SW480 (cell line): ENCODE measurements at places on chromosomes 11 and 22.

- DNase-seq, result peak; percentile 41
Observed at GRCh38 chr22:45968751-45969413, 8.1 kb downstream of the WNT7B start.

DNA sequence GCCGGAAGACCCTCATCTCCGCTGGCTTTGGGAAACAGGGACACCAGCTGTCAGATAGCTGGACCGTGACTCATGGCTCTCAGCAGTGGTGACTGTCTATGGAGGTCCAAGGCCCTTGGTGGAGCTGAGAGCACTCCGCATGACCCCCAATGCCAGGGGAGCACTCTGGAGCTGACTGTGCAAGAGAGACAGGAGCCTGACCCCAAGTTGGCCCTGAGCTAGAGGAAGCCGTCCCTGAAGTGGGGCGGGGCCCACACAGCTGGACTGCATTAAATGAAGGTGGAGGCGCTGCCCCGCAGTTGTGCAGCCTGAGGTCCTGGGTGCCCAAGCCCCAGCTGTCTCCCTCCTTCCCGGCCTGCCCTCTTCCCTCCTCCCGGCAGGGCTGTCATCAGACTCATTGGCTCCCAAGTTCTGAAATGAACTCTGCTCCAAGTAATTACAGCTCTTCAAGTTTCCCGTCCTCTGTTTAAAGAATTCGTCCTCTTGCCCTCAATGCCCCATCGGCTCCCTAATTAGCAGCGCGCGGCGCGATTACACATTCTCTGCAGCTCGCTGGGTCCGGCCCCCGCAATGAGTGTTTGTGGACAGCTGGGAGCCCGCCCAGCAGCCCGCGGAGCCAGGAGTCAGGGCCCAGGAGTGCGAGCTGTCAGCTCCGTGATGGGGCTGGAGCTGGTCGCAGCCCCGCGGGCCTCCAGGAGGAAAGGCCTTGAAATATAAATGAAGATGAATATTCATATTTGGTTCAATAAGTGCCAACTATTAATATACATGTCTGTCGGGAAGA, 93.2 kb upstream of the LMO1 start:
- no peak for DNase-seq

- no peak for DNase-seq
Observed at GRCh38 chr11:92852229-92852628, 117.2 kb upstream of the MTNR1B start.

DNA sequence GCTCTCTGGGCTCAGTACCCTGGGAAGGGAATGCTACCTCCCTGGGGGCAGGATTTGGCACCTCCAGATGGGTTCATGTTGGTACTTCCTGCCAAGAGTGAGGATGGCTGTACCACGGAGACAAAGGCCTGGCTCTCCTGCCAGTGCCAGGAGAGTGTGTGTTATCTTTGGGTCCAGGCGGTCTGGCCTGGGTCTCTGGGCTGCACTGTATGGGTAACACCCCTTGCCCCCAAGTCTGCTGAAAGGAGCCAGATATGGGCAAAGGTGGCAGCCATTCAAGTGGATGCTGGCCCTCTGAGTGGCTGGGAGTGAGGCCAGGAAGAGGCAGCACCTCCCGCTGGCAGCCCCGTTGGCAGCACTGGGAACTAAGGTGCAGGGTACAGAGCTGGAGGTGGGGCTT, 91.5 kb downstream of the NECTIN1 start:
- no peak for DNase-seq

DNA sequence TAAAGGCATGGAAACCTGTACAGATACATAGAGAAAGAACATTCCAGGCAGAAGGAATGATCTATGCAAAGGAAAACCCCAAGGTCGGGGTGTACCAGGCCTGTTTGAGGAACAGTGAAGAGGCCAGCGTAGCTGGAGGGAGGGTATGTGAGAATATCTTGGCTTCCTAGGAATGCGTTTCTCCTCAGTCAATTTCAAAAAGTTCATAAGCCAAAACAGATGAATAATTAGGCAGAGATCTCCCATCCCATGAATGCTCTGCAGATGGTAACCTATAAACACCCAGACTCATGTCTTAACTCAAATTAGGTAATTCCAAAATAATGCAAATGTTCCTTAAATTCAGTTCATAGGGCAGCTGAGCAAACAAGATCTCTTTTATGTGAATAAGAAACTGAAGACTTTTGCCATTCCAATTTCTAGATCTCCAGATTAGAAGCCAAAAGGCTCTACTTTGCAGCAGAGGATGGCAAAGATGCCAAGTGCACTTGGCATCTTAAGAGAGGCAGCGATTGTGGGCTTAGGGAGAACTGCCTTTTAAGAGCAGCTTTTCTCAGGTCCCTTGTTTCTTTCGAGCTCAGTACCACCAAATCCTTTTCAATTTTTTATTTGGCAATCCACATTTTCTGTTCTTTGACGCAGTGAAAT, 13.2 kb downstream of the FAM118B start:
- DNase-seq, result no peak

GRCh38 chr11:119120639-119121007, 757 bp upstream of the HINFP start:
- no peak for DNase-seq

DNA sequence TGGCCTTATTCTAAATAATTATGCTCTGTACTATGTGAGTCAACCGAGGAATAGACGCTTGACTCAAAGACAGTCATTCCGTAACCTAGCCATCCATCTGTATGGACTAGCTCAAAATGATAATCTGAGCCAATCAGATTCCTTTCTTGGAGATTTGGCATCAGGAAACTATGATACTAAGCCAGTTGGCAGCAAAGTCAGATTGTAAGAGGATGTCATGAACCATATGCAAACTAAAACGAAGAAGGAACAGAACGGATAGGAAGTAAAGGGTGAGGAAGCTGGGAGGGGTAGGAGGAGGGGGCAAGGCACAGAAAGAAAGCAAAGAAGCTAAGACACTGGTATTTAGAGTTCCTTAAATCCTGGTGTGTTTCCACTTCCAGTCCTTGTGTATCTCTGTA, 10.7 kb upstream of the SESN3 start:
- no peak for DNase-seq

DNA sequence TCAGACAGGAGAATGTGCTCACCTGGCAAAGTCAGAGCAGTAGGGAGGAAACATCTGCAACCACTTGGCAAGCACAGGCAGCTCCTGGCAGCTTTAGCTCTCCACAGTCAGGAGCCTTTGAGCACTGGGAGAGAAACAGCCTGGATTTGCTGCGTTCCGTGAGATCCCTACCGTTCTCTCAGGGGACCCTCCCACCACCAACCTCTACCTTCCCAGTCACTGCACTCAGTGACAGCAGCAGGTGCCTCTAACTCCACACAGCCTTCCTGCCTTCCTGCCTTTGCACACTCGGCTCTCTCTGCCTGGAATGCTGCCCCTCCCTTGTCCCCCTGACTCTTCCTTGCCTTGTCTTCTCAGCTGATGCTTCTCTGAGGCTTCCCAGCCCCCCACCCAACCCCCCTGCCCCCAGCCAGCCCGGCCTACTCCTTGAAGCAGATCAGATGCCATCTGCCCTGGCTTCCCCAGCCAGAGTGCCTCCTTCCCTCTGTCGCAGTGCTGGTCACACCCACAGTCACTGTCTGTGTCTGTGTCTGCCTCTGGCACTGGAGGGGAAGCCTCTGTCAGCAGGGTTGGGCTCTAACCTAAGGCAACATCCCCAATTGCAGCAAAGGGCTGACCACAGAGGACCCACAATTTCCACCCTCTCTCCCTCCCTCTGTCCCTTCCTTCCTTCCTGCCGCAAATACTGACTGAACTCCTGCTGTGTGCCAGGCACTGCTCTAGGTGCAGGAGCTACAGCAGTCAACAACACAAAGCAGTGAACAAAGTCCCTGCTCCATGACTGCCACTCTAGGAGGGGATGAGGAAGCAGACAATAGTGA, 14.9 kb upstream of the TSKU start:
- peak; percentile 52 for DNase-seq

DNA sequence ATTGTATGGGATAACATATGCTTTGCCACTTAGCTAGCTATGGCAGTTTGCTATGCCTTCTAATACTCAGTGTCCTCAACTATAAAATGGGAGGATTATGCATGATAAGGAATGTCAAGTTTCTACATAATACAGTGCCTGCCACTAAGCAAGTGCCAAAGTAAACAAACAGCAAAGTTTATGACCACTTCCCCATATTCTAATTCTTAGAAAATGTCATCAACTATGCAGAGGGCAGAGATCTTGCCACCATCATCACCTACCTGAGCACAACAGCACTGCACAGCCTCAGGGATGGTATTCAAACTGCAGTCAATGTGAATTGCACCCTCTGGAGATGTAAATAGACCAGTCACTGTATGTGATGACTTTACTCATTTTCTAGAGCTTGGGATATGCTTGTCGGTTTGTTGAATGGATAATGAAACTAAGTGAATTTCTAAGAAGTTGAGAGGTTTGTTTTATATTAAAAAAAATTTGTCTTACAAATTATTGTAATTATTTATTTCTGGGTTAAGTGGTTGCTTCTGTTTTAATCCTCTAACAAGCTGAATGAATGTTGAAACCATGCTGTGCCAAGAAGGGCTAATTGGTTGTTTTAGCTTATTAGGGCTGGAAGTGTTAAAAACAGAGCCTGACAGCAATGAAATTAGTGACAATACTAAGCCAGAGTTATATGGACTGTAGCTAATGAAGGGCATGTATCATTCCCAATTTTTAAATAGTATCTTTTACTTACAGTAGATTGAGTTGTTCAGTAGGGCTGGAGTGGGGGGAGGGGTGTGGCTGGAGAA, 398.4 kb downstream of the CNTN5 start:
- no peak for DNase-seq

DNA sequence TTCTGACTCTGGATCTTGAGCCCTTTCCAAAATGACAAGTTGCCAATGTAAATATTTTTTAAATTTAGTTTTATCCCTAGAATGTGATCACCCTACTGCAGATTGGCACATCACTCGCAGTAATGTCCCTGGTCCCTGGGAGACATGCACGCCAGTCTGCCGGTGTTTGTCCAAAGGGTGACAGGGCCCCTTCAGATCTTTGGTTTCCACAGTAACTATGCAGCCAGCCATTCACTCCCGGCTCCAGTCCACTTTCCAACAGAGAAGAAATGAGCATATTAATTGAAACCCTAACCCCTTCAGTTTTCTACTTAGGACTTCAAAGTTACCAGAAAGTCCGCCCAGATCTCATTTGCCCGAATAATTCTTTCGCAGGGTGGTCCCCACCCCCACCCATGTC, 25.8 kb upstream of the RASSF10 start:
- no peak for DNase-seq

DNA sequence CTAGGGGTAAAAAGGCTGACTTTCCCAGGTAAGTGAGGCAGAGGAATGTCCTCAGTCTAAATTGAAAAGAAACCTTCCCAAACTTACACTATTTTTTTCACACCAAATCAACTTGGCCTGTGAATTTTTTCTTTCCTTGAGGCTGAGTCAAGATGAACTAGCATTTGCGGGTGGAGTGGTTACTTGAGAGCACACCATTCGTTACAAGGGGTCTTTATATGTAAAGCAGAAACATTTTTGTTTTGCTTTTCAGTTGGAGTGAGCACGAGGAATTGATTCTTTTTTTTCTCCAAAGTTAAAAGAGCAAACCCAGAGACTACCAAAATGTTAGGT, 36.4 kb downstream of the MAML2 start:
- peak; percentile 35 for DNase-seq

GRCh38 chr11:16797776-16798175, 59.3 kb downstream of the C11orf58 start:
- no peak for DNase-seq

DNA sequence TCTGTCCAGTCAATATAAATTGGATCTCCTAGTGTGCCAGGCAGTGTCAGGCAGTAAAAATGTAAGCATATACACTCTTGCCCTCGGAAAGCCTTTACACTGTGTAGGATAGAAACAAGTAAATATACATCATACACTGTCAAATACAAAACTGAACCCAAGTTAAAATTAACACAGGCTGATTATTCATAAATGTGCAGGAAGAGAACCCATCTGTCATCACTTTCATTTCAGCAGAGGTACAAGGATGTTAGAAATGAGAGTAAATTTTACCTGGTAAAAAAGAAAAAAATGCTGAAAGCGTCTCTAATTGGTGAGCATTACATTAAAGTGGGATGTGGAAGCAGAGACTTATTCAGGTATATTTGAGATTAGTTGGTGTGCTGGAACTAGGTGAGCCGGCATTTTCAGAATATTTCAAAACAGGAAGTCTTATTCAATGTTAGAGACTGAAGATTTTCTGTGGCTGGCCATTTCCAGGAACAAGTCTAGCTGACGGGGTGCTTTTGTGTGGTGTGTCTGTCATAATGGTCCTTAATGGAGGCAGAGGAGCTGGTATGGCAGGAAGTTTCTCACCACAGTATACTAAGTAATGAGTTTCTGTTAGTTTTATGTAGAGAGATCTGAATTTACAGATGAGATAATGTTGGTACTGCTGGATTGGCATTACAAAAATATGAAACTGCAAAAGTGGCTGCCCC, 192.6 kb downstream of the CASP12 start:
- no peak for DNase-seq

DNA sequence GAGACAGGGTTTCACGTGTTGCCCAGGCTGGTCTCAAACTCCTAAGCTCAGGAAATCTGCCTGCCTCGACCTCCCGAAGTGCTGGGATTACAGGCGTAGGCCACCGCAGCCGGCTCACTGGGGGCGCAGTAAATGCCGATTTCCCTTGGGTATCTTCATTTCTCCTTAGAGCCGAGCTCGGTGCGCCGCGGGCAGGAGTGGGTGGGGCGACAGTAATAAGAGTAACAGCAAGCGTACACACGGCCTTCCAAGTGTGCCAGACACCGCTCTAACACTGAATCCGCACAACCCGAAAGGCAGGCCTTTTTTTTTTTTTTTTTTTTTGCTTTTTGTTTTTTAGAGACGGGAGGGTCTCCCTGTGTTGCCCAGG, 500 bp upstream of the ADSL start:
- peak; percentile 27 for DNase-seq

GRCh38 chr11:61880454-61880853, 10.9 kb downstream of the FADS3 start:
- no peak for DNase-seq

DNA sequence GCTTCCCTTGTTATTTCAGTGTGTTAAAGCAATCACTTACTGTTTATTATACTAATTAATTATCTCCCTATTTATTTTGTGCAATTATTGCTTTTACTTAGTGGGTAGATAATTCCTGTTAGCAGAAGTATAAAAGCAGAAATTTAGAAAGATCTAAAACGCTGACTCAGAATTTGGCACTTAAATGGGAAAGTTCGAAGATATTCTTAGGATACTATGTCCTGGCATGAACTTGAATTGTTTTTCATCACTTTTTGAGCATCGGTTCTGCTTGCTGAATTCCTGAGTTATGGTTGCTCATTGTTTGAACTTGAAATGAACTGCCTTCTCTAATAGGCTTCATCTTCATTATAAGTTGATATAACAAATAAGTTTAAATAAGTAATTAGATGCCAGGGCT, 325.4 kb downstream of the JRKL start:
- no peak for DNase-seq

GRCh38 chr11:106049727-106050476, 27.2 kb downstream of the KBTBD3 start:
- no peak for DNase-seq

DNA sequence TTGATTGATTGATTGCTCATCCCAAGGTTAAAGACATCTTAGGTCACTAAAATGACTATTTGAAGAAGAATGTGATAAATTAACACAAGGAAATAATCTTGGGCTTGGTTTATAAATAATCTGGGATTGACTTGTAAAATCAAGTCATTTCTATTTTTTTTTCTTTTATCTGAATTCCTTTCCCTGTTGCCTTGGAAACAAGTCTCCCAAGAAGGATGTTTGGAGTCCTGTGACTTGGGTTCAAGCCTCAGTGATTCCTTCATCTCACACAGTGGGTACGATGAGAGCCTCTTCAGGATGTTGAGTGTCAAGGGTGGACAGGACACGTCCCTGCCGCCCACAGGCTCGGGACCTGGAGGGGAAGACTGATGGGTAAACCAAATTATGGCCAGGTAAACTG, 98.2 kb upstream of the CRYBB3 start:
- no peak for DNase-seq

- no peak for DNase-seq
Observed at GRCh38 chr11:131866535-131867400, 496.4 kb downstream of the NTM start.
